ENCODE measurements at places on chromosomes 13 and 19.

DNA sequence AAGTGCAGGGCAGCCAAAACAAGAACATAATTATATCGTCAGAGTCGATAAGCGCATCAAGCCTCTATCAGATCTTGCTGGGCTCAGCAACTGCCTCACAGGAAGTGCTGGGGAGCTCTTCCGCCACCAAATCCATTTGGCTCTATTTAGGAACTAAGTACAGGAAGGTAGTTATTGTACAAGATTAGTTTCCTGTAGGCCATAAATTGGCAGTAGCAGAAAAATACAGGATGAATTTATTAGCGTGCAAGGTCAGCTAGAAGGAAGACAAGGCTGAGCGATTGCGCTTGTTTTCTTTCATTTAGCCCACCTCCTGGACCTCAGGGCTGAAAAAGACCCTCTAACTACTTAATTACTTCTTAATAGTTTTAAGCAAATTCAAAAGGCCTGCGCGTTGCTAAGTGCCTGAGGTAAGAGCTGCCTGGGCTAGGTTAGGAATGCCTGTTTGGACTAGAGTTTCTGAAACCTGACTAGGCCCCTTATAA is 118.5 kb downstream of the IRS2 start:
- H3K36me3 ChIP-seq: no peaks in the 10 kb centered on the region
- H3K4me1 ChIP-seq: no peaks in the 10 kb centered on the region
- DNase-seq: no peak
- H3K4me3 ChIP-seq: no peak overlapping the region
- no peaks in the 10 kb centered on the region for H3K27me3 ChIP-seq
- H3K27ac ChIP-seq: no peak overlapping the region

- H3K27me3 ChIP-seq: no peaks in the 10 kb centered on the region
- H3K4me3 ChIP-seq: no peak overlapping the region
- H3K27ac ChIP-seq: no peak overlapping the region
- no peak for DNase-seq
- no peaks in the 10 kb centered on the region for H3K36me3 ChIP-seq
- H3K4me1 ChIP-seq: no peaks in the 10 kb centered on the region
Measured at GRCh38 chr19:49409441-49410029, 13.7 kb downstream of the PTH2 start.

GRCh38 chr13:26228096-26228495 is 6.0 kb upstream of the RNF6 start:
- H3K36me3 ChIP-seq: no peaks in the 10 kb centered on the region
- H3K4me1 ChIP-seq: no peaks in the 10 kb centered on the region
- no peak overlapping the region for H3K4me3 ChIP-seq

DNA sequence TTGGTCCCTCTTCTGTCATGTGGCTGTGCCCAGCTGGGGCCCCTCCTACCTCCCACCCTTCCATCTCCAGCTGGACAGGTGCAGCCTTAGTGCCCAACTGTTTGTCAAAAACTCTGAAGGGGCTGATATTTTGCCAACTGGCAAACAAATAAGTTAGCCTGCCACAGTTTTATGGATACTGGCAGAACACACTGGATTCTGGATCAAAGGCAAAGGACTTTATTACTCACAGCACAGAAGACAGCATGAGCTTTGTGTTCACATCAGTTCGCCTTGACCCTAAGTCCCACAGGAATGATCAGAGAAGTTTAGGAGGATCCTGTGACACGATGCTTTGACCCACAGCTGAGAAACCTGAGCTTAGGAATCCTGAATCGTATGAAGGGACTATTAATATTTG is 16.4 kb downstream of the KLK2 start:
- no peak overlapping the region for H3K4me3 ChIP-seq
- H3K36me3 ChIP-seq: no peaks in the 10 kb centered on the region
- H3K4me1 ChIP-seq: no peaks in the 10 kb centered on the region

- peak overlapping the region; percentile 89 for H3K27ac ChIP-seq
- peaks cover 51% of the 10 kb centered on the region for H3K36me3 ChIP-seq
- peaks cover 3% of the 10 kb centered on the region for H3K4me1 ChIP-seq
Measured at GRCh38 chr19:55255618-55256423, 3.0 kb downstream of the PPP6R1 start.

DNA sequence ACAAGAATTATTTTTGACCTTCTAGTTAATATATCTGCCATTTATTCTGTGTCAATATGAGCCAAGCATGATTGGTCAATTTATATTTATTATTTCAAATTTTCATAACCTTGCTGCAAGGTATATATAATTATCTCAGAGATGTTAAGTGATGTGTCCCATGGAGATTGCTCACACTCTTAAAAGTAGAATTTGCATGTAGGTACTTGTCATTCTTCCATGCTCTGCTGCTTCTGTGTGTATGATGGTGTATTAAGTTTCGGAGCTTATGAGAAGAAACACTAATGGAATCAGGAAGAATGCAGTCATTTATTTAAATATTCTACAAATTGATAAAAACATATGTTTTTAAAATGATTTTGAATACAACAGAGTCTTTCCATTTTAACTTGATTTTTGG is 586.8 kb upstream of the MIR17HG start:
- H3K4me3 ChIP-seq: no peak overlapping the region
- H3K36me3 ChIP-seq: no peaks in the 10 kb centered on the region
- H3K4me1 ChIP-seq: no peaks in the 10 kb centered on the region
- DNase-seq: no peak

DNA sequence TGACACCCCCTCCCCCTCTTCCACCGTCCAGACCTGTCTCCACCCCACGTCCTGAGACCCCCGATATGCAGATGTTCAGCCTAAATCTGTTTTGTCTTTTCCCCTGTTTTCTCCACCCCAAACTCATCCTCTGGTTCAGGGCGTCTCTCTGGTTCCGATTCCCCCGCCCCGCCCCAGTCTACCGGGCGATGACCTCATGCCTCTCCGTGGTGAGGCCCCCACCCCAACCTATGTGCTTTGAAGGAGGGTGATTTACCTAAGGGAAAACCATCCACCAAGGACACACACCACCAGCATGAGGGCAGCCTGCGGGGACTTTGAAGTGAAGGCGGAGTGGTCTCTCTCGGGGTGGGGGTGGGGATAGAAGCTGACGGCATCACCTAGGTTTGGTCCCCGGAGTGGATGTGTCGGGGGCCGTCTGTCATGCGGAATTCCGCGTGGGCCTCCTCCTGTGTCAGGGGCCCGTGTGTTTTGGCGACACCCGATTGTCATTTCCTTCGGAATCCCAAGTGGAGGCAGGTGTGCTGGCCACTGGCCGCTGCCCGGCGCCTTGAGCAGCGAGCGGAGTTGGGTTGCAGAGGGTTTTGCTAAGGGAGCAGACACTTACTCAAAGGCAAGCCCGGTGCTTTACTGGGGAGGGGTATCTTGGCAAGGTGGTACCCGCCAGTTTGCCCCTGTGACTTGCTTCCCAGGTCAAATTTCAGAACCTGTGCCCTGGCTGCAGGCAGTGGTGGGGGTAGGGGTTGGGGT is 1.4 kb downstream of the FZR1 start:
- peaks cover 4% of the 10 kb centered on the region for H3K4me1 ChIP-seq
- peaks cover 44% of the 10 kb centered on the region for H3K36me3 ChIP-seq

DNA sequence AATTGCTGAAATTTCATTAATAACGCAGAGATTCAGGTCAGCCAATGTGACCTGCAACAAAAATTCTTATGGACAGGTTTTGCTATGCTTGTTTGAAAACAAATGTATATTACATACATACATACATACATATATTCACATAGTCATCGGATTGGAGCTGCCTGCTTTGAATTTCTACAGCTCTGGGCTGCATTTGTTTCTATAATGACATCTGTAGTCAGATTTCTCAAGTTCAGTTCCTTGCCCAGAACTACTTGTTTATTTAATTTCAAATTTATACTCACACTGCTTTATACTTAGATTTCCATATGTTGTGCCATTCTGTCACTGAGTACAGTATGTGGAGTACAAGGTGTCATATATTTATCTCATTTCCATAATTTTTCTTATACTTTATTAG is 2775.0 kb downstream of the PCDH9 start:
- H3K27me3 ChIP-seq: no peaks in the 10 kb centered on the region
- no peak overlapping the region for H3K4me3 ChIP-seq
- no peaks in the 10 kb centered on the region for H3K36me3 ChIP-seq
- H3K27ac ChIP-seq: no peak overlapping the region

DNA sequence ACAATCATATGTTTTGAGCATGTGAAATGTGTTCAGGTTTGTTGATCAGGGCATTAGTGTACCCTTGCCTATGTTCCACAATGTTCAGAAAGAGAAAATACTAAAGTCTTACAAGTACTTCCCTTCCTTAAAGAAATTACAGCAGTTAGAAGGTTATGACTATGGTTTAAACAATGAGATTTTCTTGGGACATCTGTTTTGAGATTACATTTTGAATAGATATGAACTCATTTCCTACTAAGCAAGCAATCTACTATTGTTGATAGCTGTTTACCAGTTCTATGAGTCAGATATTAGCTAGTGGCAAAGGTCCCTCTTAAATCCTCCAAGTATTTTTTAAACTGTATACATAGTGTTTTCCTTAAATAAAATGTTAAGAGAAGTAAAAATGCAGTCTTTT is 241.3 kb downstream of the DACH1 start:
- H3K27ac ChIP-seq: peak overlapping the region; percentile 23
- H3K4me1 ChIP-seq: no peaks in the 10 kb centered on the region
- H3K4me3 ChIP-seq: no peak overlapping the region
- DNase-seq: peak; percentile 35
- H3K36me3 ChIP-seq: no peaks in the 10 kb centered on the region
- H3K27me3 ChIP-seq: no peaks in the 10 kb centered on the region

DNA sequence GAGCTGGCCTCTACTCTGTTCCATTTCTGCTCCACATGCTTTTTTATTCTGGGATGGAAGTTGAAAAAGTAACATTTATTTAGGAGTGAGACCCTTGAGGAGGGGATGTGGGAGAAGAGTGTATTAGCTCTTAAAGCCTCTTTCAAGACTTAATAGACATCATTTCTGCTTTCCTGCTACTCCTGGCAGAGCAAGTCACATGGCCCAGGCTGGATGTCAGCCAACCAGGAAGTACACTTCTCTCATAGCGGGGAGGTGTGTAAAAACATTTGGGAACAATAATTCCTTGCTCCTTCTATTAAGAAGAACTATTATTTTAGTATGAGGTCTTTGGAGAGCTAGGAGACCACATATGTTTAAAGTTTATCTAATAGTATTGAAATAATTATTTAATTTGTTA is 40.6 kb upstream of the FAM216B start:
- no peak overlapping the region for H3K27ac ChIP-seq
- no peak overlapping the region for H3K4me3 ChIP-seq
- H3K27me3 ChIP-seq: no peaks in the 10 kb centered on the region
- no peaks in the 10 kb centered on the region for H3K4me1 ChIP-seq
- peak; percentile 32 for DNase-seq

- no peak overlapping the region for H3K27ac ChIP-seq
- H3K4me3 ChIP-seq: no peak overlapping the region
Measured at GRCh38 chr13:109408591-109409382, 377.6 kb downstream of the IRS2 start.

DNA sequence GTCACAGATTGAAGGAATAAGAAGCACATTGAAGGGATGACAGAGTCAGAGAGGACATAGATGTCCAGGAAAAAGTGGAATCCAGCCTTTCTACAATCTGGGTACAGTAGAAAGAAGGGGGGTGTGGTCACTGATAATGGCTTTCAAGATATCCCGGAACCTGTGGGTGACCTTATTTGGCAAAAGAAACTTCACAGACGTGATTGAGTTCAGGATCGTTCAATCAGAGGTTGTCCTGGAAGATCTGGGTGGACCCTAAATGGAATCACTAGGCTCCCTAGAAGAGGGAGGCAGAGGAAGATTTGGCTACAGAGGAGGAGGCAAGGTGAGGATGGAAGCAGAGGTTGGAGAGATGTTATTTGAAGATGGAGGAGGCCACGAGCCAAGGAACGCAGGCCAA is 13.0 kb upstream of the SYCN start:
- no peak for DNase-seq
- H3K27me3 ChIP-seq: peaks cover 5% of the 10 kb centered on the region
- no peaks in the 10 kb centered on the region for H3K4me1 ChIP-seq
- H3K27ac ChIP-seq: no peak overlapping the region
- no peaks in the 10 kb centered on the region for H3K36me3 ChIP-seq

Measured in small intestine (tissue), 16 donors.